ENCODE measurements at places on chromosomes 7 and 10. TPM values are rescaled to one million over a fixed set of nuclear protein-coding genes. Genes with fewer than 3 reads are reported as not detected.

Gene GJC3
- not detected for total RNA-seq

Gene FAM20C
- 34.9 TPM for total RNA-seq

Gene OR2A12
- not detected for total RNA-seq

Gene CYP3A4
- total RNA-seq = not detected

Gene DPP6
- total RNA-seq = 0.05 TPM

- peak; percentile 87 for DNase-seq
Measured at GRCh38 chr7:20229646-20230500, 12.7 kb upstream of the MACC1 start.

DNA sequence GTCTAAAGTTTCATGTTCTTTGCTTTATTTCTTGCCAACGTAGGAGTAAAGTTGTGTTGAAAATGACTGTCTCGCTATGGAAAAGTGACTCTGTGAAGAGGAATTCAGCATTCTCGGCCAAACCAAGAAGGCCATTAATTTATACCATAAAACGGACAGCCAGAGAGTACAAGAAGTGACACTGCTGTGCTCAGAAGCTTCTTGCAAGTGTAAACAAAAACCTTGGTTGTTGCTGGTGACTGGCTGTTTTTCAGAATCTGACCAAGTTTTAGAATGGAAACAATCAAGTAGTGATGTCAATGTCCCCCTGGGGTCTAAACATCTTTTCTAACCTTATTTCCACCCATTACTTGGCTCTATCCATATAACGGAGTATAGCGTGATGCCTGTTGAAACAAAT lies 201.9 kb downstream of the INHBA start:
- no peak for DNase-seq

DNA sequence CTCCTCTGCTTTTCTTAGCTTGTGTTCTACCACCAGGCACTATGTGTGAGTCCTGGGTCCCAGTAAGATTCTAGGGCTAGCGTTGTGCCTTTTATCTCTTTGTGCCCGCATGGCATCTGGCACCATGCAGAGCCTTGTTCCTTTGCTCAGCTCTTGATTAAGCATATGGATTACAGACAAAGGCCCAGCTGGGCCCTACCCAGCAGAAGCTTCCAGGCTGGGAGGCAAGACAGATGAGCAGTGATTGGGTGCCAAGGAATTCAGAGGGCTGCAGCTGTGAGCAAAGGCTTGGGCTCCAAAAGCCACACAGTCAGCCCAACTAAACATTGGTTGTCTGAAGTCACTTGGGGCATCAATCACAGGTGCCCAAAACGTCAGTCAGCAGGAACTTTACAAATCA lies 2.0 kb downstream of the ACSM6 start:
- DNase-seq = no peak

DNA sequence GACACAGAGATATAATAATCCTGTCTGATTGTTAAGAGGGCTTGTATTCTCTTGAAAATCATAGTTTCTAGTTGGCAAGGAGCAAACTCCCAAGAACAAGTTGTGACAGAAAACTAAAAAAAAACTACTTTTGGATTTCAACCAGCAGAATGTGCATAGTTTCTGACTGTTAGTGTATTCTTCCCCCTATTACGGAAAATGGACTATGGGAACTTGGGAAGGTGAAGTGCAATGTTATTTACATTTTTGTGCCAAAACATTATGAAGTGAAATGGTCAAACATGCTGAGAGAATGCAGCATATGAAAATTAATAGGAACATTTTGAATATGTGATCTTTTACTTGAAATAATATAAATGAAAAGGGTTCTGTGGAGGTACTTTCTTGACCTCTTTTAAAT lies 660.8 kb downstream of the SUGCT start:
- no peak for DNase-seq

DNA sequence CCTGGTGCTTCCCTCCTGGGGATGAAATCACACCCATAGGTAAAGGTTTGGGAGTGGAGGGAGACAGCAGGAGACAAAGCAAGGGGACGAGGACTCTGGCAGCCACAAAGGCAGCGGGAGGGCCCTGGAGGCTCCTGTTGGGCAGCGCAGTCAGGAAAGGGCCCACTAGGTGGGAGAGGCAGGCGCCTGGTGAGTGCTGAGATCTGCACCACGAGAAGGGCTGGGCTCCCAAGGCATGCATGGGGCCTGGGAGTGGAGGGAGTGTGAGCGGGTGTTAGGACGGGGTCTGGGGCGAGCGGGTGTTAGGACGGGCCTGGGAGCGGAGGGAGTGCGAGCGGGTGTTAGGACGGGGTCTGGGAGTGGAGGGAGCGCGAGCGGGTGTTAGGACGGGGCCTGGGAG lies 13.0 kb downstream of the GET4 start:
- no peak for DNase-seq

DNA sequence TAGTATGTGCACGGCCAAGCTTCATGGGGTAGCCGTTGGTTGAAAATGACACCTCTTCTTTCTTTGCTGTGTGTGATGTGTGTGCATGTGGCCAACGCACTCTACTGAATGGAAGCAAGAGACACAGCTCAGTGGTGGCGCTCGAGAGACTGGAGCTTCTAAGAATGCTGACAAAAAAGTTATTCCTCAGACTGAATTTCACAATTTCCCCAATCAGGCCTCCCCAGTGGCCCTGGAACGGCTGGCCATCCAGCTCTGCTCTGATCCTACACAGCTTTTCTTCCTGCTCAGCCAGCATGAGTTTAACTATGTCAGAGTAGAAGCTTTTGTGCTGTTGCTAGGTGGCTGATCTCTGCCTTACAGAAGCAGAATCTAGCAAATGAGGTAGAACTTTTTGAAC lies 186.7 kb upstream of the PLXDC2 start:
- DNase-seq = peak; percentile 9

GRCh38 chr7:112283382-112283910 lies 77.0 kb downstream of the ZNF277 start:
- DNase-seq = no peak

DNA sequence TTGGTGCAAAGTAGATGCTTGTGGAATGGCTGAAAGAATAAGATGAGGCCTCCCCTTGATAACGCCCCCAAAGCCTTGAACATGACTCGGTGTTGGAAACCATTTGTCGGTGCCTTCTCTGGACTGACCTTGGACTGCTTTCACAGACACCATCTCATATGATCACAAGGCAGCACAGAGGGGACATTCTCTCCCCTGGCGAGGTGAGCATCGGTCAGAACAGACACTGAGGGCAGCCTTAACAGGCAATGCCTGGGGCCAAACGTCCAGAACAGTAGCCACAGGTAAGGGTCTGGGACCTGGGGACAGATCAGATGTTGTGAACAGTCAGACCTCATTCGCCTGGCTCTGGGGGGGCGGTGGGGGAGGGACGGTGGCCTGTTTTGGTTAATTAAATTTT lies 2.8 kb upstream of the TRRAP start:
- no peak for DNase-seq

DNA sequence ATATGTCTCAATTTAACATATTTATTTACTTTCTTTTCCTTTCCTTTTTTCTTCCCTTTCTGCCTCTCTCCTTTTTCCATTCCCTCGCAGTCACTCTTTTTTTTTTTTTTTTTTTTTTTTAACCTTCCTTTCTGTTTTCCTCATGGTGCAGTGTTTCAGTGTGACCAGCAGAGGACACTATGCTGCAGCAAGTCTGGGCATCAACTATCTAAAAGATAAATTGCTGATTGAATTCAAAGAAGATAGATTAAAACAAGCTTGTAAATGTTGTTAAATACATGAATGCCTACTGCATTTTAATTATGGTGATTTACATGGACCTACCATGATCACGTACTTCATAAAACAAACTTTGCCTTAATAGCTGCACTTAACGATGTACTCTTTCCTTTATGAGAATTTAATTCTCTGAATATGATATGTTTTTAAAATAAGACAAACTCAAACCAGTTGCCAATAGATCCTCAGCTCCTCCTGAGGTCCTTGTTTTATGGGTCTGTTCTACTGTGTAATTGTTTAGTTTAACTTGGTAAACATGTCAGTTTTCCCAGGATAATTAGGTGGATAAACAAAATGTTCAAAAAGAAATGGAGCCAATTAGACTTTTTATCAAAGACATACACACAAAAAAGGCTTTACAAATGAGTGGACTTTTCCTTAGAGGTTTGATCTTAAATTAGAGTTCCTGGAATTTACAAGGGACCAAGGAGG lies 101.0 kb upstream of the AGR3 start:
- peak; percentile 70 for DNase-seq

GRCh38 chr10:31808258-31809218 lies 120.1 kb downstream of the ARHGAP12 start:
- DNase-seq = peak; percentile 63
